ENCODE measurements at places on chromosomes 2 and 18. TPM values are rescaled to one million over a fixed set of nuclear protein-coding genes. Genes with fewer than 3 reads are reported as not detected.

ALPI gene
- not detected for polyA plus RNA-seq

- DNase-seq: no peak
Measured at GRCh38 chr18:64332835-64333234, 183.9 kb upstream of the LINC00305 start.

DNA sequence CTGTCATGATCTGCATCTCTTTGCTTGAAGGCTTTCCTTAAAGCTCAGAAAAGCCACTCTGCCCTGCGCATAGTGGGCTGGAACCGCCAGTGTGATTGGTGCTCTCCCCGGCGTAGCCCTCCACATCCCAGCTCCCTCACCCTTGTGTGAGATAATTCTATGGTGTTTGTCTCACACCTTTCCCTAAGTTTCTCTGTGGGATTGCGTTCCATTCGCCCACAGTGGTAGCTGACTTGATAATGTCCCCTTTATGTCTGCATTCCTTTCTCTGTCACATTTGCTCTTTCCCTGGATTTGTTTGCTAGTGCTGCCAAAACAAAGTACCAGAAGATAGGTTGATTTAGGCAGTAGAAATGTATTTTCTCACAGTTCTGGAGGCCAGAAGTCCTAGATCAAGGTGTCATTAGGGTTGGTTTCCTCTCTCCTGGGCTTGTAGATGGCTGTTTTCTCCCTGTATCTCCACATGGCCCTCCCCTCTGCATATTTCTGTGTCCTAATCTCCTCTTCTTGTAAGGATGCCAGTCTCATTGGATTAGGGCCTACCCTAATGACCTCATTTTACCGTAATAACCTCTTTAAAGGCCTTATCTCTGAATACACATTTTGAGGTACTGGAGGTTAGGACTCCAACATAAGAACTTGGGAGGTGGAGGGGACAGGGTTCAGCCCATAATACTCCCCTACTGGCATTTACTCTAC is 7.4 kb upstream of the TMEM87B start:
- no peak for DNase-seq

DNA sequence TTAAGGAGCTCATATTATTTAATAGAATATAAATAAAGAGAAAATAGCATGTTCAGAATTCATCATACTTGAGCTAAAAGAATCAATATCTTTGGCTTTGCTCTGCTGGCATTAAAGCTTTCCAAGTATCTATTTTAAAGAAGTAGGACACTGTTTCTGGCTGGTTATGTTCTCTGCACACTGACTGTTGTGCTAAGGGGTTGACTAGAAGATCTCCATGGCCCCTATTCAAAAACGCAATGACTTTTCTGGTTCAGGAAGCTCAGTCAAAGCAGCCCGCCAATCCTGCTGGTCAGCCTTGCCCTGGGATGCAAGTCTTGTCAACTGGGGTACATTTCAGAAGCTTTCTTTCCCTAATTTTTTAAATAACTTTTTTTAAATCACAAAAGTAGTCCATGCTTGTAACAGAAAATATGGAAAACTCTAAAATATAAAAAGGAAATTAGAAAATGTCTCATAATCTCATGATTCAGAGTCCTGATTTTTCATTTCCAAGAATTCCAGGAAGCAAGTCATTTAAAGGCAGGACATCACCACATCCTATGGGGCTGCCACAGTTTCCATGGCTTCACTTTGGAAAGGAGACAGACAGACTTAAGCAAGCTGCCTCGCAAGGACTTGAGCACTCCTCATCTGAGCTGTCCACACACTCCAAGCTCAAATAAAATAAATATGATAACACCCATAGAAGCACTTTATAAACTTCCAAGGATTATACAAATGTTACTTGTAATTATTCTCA is 195.1 kb downstream of the TXNL1 start:
- DNase-seq: no peak

Data from foreskin keratinocyte (primary cell).